Activated CD8-positive, alpha-beta memory T cell treated with anti-CD3 and anti-CD28 coated beads for 1 hour (primary cell): ENCODE measurements at places on chromosomes 12 and 14.

DNA sequence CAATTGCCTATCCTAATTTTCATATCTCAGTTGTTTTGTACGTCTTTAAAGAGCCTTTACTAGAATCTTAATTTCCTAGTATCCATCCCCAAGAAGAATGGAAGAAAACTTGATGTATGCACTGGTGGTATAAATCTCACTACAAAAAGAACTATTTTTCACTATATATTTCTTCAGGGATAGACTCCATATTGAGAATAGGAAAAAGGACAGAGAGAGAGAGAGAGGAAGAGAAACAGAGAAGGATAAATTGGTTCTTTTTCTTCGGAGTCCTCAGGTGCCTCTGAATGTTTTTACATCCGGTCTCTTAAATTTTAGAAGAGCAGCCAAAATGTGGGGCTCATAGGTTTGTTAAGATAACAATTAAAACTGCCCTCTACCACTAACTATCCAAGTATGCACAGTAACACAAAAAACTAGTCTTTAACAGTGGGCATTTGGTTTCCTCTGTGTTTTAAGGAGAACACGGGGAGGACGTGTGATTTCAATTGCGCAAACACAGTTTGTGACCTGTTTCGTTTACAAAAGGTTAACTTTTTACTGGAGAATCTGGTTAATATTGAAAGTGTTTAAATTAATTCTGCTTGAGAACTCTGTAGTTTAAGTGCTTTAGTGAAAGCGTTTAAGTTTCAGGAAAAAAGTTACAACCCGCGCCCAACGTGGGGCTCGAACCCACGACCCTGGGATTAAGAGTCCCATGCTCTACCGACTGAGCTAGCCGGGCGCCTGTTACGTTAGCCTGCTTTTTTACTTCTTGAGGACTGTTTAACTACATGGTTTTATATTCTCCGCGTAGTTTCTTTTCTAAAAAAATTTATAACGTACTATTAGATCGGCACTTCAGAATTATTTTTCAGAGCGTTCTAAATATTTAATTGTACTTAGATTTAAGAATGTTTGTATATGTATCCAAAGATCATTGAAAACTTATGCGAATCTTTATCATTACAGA, 5.1 kb upstream of the PSMA3 start:
- DNase-seq: peak; percentile 71

DNA sequence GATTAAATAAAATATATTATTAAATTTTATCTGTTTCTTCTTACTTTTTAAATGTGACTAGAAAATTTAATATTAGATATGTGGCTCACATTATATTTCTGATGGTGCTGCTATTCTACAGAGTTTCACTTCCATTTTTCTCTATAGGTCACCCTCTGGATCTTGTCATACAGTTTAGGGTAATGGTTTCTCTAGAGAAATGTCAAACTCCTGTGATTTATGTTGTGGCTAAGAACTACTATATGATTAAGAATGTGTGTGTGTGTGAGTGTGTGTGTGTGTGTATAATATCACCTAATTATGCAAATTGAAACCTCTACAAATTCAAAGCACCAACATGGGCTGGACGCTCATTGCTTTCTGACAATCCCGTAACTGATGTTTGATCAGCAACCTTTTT, 325.9 kb downstream of the ADAMTS20 start:
- no peak for DNase-seq

DNA sequence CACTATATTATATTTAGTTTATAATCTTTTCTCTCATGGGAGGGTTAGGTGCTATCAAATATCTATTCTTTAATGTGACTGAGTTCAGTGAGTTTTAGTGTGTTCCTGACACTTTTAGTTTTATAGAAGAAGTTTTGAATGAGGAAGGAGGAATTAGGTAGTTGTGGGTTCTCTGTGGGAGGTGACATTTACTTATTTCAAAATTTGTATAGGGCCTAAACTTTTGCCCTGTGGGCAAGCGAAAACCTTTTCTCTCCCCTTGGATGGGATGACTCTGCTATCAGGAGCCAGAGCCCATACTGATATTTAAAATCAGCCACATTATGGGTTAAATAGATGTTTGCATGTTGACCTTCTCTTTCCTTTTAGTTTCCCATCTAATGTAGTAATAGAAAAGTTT, 43.6 kb downstream of the SPATS2 start:
- no peak for DNase-seq

DNA sequence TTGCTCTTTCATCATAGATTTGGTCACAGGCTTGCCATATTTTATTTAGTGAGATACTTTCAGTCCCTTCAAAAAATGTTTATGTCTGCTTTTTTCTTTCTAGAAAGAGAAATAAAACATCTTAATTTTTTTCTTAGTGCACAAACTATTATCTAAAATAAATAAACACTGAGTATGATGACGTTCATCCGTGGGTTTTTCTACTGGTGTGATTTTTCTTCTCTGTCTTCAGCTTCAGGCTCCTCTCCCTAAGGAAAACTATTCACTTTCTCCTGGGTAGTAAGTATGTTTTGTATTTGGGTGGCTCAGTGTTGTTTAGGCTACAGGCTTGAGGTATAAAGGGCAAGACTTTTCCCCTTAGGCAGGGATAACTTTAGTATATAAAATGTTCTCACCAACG, 154.7 kb downstream of the DACT1 start:
- no peak for DNase-seq

GRCh38 chr12:44716711-44717110, 159.4 kb downstream of the NELL2 start:
- no peak for DNase-seq

- DNase-seq: no peak
These were observed 223.3 kb downstream of the BCAT1 start for GRCh38 chr12:24725616-24726015.

GRCh38 chr12:117365049-117365616, 3.7 kb upstream of the NOS1 start:
- no peak for DNase-seq

DNA sequence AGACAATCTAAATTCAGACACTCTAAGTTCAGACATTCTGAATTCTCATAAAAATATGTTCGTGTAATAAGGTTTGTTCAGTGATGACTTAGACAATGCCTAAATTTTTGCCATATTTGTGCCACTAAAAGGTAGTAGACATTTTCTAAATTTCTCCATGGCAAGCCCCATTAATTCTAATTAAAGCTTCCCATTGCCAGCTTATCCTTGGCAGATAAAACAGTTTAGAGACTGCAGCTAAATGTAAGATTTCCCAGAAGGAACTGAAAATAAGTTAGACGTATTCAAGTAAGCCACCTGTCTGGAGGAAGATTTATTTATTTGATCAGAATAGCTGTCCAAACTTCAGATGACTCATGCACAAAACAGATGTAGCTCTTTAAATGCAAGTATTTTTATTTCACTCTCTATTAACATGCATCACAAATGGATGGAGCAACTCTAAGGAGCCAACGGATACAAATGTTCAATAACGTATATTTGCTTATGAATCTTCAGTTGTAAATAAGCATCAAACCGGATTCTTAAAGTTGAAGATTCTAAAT, 130.4 kb downstream of the SLC2A13 start:
- no peak for DNase-seq

- DNase-seq: no peak
These were observed 39.7 kb downstream of the LRCOL1 start for GRCh38 chr12:132570635-132571034.

DNA sequence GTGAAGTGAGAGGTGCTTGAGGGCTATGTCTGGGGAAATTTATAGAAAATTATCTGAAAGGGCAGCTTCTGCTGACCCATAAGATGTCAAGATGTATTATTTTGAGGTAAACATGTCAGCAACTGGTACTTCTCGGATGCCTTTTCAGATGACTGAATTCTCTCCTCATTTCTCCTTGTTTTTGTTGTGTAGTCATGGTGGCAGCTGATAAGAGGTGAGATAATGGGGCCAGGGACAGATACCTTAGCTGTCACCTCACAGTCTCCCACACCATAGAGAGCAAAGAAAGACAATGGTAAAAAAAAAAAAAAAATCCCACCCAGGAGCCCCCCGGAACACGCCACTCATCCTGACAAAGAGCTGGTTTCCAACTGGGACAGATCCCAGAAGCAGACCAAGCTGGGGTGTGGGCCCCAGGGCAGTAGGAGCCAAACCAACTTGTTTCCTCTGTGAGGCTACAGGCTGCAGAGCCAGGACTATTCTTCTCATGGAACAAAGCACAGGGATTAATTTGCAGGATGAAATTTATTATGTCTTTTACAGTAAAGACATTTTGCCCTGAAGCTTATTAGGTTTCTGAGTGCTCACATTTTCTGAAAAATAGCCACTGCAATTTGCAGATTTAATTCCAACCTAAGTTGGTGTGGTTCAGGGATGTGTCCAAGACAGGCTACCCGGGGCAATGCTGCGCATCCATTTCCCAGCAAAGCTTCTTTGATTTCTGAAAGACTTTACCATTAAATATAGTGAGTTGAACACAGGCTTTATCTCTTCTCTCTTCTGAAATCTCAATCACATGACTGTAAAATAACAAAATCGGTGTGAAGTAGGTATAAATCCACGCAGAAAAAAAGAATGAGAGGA, 52.2 kb downstream of the NDUFA12 start:
- no peak for DNase-seq

- DNase-seq: no peak
These were observed 3.6 kb upstream of the KRAS start for GRCh38 chr12:25254271-25254880.

DNA sequence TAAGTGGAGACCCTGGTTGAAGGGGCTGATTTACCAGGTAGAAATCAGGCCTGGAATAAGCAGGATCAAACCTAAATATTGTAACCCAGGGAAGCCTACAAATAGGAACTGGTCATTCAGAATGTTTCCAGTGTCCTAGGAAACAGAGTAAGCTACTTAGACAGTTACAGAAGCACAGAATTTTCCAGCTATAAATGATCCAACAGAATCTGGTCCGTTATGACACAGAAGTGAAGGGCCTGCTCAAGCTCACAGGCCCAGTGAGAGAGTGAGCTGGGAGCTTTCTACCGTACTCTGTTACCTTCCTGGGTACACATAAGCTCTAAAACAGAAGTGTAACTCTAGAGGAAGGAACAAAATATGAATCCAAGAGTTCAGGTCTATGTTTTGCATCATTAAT, 119.1 kb downstream of the TTC7B start:
- DNase-seq: no peak

GRCh38 chr14:101812071-101812470, 50.6 kb downstream of the PPP2R5C start:
- DNase-seq: no peak

DNA sequence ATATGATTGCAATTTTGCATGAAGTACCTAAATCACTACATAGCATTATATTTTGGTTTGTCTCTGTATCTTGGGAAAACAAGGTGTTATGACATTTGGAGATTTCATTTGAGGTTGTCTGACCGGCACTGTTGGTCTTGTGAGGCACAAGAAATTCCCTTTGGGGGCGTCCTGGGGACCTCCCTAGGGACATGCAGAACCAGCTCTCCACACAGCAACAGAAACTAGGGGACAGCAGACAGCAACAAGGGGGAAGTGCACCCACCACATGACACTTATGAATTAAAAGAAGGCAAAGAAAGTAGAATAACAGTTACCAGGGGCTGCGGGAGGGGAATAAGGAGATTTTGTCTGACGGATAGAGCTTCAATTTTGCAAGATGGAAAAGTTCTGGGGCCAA, 14.4 kb downstream of the DDX54 start:
- no peak for DNase-seq

DNA sequence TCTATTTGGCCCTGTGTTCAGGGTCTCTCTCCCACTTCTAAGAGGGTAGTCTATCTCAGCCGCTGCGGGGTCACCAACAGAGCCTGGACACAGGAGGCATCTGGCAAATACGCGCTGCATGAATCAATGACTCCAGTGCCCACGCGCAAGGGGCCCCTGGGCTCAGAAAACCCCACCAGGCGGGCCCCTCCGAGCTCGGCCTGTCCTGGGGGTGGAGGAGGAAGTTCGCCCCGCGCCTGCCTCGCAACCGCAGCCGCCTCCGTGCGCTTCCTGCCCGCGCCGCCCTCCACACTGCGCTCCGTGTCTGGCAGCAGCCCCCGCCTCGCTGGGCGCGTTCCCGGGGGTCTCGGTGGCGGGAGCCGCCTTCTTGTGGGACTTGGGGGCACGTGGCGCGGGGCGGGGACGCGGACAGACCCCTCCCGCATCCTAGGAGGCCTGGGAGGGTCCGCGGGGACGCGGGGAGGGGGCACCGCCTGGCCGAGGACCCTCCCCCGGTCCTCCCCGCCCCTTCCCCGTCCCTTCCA, 811 bp upstream of the FBRSL1 start:
- DNase-seq: no peak

- DNase-seq: no peak
These were observed 691 bp downstream of the SLC2A13 start for GRCh38 chr12:40105265-40105514.

DNA sequence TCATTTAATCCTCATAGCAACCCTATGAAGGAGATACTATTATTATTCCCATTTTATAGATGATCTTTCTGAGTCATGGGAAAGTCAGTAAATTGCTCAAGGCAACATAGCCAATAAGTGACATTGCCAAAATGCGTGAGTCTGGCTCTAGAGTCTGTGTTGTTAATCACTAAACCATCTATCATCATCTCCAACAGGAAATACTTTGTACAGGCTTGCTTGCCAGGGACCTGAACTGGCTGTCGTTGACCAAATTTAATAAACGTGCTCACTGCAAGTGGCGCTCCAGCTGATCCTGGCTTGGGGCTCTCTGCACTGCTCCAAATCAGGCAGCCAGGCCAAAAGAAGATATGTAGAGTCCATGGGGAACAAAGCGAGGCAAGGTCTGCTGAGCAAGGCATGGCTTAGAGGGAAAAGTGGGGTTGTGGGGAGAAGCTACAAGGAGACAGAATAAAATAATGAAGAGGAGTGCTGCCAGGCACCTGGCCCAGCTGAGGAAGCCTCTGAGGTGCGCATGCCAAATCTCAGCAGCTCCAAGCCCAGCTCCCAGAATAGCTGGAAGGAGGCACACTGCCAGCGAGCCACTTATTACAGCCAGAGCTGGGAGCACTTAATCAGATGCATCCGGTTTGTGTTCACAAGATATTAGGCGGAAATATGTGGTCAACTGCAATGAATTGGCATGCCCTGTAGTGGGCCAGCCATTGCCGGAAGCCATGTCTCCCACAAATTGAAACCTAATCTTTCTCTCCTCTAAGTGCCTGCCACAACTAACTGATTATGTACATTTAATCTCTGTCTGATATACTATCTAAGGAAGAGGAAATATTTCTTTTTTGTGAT, 43.3 kb upstream of the PTPRO start:
- DNase-seq: no peak

- DNase-seq: no peak
These were observed 11.9 kb downstream of the SPRYD3 start for GRCh38 chr12:53067074-53067992.

DNA sequence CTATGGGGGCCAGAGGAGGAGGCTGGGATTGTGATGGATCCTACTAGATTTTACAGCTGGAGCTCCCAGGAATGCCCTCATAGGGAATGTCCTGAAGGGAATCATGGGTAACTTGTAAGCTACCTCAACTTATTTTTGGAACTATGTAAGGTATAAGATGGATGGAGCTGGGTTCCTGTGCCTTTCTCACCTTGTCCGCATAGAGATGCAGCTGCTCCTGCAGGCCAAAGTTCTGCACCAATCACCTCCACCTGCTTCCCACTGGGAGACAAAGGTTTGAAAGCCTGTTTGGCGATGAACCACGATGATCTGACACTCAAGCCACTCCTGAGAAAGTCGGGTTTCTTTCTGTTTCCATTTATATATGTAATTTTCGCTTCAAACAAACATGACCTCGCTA, 648 bp upstream of the AKAP5 start:
- DNase-seq: no peak
